ENCODE measurements at places on chromosomes 13 and 19.

GRCh38 chr19:45333609-45334303 is 6.8 kb upstream of the KLC3 start:
- DNase-seq: no peak

- DNase-seq: no peak
These were observed 193.2 kb upstream of the RNF113B start for GRCh38 chr13:98370261-98370660.

DNA sequence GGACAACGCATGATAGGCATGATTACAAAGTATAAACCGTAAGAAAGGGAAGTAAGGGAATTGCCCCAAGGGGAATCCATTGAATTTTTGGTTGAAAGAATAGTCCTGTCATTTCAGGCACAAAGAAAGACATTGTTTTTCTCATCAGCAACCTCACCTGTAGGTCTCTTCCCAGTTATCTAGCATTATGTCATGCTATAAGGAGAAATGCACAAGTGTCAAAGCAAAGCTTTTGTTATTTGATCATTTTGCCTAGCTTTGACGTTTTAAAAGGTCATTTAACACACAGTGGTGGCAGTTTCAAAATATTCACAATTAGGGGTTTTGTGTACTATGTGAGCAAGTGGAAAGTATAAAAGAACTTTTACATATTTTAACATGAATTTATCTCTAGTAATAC is 796.2 kb upstream of the MIR17HG start:
- DNase-seq: no peak

DNA sequence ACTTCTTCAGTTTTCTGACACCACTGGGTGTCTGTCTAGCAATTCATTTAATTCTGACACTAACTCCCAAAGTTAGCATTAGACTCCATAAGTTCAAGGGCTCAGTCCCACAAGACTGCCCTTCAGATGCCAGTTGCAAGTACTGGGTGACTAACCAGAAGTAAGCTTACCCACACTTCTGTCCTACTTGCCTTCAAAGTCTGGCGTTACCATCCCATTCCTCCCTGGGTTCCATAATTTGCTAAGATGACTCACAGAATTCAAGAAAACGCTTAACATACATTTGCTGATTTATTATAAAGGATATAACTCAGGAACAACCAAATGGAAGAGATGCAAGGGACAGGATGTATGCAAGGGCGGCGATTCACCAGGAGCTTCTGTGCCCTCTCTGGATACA is 45.5 kb upstream of the NPAS1 start:
- DNase-seq: no peak

GRCh38 chr19:12778905-12779161 is 3.5 kb upstream of the HOOK2 start:
- DNase-seq: no peak

DNA sequence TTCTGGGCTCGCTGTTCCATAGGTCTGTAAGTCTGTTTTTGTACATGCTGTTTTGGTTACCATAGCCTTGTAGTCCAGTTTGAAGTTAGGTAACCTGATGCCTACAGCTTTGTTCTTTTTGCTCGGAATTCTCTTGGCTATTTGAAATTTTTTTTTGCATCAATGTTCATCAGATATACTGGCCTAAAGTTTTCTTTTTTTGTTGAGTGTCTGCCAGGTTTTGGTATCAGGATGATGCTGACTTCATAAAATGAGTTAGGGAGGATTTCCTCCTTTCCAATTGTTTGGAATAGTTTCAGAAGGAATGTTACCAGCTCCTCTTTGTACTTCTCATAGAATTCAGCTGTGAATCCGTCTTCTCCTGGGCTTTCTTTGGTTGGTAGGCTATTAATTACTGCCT is 397.8 kb upstream of the HTR2A start:
- DNase-seq: no peak

- DNase-seq: no peak
These were observed 12.8 kb upstream of the SAMD1 start for GRCh38 chr19:14103310-14103709.

- DNase-seq: no peak
These were observed 84.0 kb downstream of the MZT1 start for GRCh38 chr13:72643311-72643989.

- no peak for DNase-seq
These were observed 1.5 kb upstream of the PRR12 start for GRCh38 chr19:49589502-49589905.

- no peak for DNase-seq
These were observed 39.6 kb downstream of the PCDH8 start for GRCh38 chr13:52808842-52809219.

- DNase-seq: no peak
These were observed 18.2 kb downstream of the FCGBP start for GRCh38 chr19:39916236-39916635.

- no peak for DNase-seq
These were observed 513 bp downstream of the MIER2 start for GRCh38 chr19:343941-344624.

DNA sequence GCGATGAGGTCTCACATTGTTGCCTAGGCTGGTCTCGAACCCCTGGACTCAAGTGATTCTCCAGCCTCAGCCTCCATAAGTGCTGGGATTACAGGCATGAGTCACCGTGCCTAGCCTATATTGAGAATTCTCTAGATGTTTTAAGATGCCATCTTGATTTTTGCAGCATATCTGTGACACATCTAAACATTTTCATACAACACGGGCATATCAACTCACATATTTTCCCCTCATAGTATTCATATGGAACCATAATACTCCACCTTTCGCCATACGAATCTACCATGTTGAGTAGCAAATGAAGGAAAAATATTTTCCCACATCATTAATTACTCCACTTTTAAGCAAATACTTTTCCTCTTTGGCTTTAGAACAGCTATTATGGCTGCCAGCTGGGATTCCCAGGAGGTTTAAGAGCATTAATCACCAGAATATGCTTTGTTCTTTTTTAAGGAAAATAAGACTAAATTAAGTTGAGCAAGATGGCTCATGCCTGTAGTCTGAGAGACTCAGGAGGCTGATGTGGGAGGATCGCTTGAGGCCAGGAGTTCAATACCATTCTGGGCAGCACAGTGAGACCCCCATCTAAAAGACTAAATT is 56.9 kb upstream of the GTF2F2 start:
- DNase-seq: no peak

GRCh38 chr19:16721051-16721450 is 1.4 kb downstream of the NWD1 start:
- no peak for DNase-seq

GRCh38 chr13:73278186-73278585 is 219.4 kb downstream of the KLF5 start:
- DNase-seq: no peak

DNA sequence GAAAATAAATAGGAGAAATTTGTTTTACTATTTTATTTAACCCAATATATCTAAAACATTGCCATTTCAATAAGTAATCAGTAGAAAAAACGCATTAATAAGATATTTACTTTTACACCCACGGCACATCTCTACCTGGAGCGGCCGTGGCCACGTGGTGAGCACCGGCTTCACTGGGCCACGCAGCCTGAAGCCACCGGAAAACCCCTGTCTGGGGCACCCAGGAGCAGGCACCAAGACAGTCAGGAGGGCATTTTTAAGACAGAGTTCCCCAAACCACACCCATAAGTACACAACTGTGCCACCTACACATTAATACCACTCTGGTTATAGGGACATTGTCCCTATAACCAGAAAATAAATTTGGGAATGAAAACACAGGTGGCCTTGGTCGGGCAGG is 80.9 kb downstream of the SPACA7 start:
- DNase-seq: no peak

- DNase-seq: no peak
These were observed 430.2 kb downstream of the KCTD12 start for GRCh38 chr13:76455960-76456359.

DNA sequence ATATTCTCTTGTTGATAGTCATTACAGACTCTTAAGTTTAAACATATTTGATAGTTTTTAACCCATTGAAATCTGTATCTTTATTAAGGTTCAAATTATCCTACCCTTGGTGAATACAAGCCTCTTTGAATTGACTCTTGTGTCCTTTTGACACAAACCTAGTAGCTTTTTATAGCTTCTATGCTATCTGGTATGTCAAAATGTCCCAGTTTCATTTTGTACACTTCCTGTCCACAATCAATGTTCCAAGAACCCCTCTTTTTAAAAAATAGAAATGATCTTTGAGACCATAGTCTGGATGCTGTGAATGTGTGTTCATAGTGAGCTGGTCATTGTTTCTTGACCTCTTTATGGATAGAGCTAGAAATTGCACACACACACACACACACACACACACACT is 39.2 kb upstream of the FGF14 start:
- no peak for DNase-seq

GRCh38 chr13:114104655-114105520 is 27.5 kb downstream of the RASA3 start:
- DNase-seq: no peak

GRCh38 chr13:48866249-48866648 is 109.5 kb upstream of the FNDC3A start:
- no peak for DNase-seq

- no peak for DNase-seq
These were observed 305.0 kb downstream of the ZNF536 start for GRCh38 chr19:30676990-30677679.

- no peak for DNase-seq
These were observed 27.5 kb downstream of the TBC1D4 start for GRCh38 chr13:75454497-75454896.

DNA sequence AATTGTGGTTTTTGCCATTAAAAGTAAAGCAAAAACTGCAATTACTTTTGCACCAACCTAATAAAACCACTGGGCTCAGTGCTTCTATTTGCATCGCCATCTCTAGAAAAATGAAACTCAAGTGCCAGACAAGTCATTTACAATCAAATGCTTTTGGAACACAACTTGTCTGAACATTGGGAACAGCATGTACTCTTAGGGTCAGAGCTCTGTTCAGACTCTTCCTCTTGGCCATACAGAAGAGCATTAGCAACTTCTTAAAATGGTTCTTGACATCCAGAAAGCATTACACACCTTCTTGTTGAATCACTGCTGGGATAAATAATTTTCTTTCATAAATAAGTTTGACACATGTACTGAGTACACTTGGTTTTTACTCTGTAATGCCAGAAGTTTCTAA is 272.5 kb downstream of the DCLK1 start:
- no peak for DNase-seq

DNA sequence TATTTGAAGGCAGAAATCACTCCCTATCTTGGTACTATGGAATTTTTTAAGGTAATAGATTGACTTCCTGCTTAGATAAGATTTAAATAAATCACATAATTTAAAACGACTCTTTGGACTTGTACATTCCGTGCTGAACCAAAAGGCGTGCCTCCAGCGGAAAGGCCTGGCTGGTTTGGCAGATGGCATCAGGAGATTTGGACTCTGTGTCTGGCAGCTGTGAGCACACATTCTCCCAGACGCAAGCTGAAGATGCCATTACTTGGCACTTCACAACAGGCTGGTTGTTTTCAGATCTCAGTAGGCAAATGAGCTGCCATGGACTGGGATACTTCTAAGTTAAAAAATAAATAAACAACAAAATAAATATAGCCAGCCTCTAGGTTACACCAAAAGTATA is 104.5 kb upstream of the SLC15A1 start:
- DNase-seq: no peak

- no peak for DNase-seq
These were observed 10.2 kb downstream of the CARM1 start for GRCh38 chr19:10881403-10882107.

DNA sequence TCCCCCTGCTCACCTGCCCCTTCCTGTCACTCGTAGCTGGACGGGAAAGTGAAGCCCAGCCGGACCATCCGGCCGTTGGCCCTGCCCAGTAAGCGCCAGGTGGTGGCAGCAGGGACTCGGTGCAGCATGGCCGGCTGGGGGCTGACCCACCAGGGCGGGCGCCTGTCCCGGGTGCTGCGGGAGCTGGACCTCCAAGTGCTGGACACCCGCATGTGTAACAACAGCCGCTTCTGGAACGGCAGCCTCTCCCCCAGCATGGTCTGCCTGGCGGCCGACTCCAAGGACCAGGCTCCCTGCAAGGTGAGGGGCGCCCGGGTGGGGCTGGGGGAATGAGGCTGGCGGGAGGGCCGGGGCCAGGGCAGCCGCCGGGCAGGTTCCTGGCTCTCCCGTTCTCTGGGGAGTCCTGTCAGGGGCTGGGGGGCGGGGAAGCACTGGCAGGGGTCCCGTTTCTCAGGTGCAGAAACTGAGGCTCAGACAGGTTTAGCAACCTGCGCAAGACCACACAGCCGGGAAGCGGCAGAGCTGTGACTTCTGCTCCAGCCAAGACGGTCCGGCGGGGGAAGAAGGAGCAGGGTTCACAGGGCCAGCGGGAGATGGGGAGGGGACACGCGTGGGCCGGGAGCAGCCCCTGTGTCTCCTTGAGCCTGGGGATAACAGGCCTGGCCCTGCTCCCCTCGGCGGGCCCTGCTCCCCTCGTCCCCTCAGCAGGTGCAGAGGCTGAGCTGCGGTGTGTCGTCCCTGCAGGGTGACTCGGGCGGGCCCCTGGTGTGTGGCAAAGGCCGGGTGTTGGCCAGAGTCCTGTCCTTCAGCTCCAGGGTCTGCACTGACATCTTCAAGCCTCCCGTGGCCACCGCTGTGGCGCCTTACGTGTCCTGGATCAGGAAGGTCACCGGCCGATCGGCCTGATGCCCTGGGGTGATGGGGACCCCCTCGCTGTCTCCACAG is 5.3 kb downstream of the GZMM start:
- DNase-seq: no peak

- DNase-seq: no peak
These were observed 378.0 kb downstream of the DNAJC15 start for GRCh38 chr13:43401361-43401760.

- no peak for DNase-seq
These were observed 6.5 kb downstream of the PLEKHG2 start for GRCh38 chr19:39419003-39419402.

DNA sequence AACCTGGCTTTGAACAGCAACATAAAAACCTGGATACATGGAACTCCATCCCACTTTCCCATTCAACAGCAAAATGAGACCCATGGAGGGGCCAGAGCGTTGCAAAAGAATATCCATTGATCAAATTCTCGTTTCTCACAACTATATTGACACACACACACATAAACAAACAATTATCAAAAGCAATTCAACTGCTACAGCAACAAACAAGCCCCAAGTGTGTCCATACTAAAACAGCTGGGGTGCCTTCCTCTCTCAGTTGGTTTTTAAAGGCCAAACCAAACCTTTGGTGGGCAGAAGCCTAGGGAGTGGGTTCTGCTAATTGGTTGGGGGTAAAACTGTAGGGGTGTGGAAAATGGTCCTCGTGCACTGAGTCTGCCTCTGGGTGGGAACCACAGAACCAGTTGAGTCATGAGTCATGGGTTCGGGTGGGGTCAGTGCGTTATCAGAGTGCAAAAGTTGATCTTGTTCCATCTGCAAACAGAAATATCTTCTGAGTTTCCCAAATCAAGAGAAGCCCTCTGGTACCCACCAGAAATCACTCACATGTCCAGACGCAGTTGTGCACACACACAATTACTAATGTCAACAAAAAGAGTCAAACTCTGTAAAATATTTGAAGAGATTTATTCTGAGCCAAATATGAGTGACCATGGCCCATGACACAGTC is 18.5 kb downstream of the GPR42 start:
- no peak for DNase-seq

- DNase-seq: no peak
These were observed at the start of gene ZNF585A for GRCh38 chr19:37172368-37173366. TSS of gene ZNF585A (minus strand) at chr19:37172695. CDS start at chr19:37169910, 2,785 bp downstream.

GRCh38 chr13:75417656-75418055 is 64.3 kb downstream of the TBC1D4 start:
- DNase-seq: no peak

GRCh38 chr13:43301346-43301969 is 278.1 kb downstream of the DNAJC15 start:
- no peak for DNase-seq
